Thyroid gland (tissue), 4 donors: ENCODE measurements at places on chromosomes 4 and X. TPM values are rescaled to one million over a fixed set of nuclear protein-coding genes. Genes with fewer than 3 reads are reported as not detected.

DNA sequence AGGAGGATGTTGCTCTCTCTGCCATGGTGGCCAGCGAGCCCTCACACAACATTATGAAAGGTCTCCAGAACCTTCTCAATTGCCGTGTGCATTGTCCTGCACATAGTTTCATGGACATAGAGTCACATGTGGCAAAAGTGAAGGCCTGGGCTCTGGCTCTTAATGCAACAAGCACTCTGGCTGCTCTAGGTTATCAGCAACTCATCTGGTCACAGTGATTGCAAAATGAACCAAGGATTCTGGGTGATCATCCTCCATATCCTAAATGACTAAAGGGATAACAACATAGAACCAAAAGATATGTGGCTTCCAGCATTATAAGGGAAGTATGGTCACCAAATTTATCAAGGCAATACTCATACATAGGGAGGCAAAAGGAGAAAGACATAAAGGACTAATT lies 175.2 kb downstream of the MGST2 start:
- DNase-seq = no peak
- no peaks in the 10 kb centered on the region for H3K36me3 ChIP-seq
- no peaks in the 10 kb centered on the region for H3K27me3 ChIP-seq

TMEM150C gene
- 27.4 TPM for total RNA-seq

DNA sequence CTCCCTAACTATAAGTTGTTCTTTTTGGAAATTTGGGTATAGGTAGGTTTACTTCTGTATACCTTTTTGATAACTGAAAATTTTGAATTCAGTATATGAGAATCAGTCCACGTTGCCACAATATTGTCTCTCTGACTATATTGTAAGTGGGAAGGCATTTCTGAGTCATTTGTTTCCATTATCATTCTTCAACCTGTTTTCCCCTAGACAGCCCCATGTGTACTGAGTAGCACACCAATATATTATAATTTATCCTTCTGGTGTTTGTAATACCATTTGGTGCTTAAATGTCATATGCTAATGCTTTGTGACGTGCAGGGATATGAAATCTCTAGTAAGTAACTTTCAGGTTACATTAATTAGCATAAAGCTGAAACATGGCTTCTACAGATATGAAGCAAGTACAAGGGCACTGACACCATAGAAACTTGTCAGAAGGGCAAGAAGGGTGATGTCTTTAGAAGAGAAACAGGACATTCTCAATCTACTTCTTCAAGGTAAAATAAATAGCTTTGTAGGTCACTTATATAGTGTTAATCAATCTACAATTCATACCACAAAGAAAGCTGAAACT lies 27.7 kb downstream of the PAK3 start:
- no peaks in the 10 kb centered on the region for H3K36me3 ChIP-seq
- H3K27ac ChIP-seq = no peak overlapping the region
- DNase-seq = no peak
- no peaks in the 10 kb centered on the region for H3K27me3 ChIP-seq
- H3K4me1 ChIP-seq = no peaks in the 10 kb centered on the region

DNA sequence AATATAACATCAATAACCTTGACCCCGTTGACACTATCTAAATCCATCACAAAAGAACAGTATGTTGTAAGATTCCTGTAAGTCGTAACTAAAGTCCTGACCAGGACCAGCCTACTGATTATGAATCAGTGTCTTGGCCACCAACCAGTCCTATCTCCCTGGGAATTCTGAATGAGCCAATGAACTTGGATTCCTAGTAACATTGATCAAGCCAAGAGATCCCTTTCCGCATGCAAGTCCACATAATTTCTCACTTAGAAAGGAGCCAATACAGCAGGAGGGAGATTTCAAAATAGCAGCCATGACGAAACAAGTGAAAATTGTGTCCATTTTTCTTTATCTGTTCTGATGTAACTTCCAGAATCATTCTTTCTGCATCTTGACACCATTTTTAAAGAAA lies 9.5 kb downstream of the XPNPEP2 start:
- no peak for DNase-seq
- H3K36me3 ChIP-seq = no peaks in the 10 kb centered on the region
- no peaks in the 10 kb centered on the region for H3K27me3 ChIP-seq
- no peaks in the 10 kb centered on the region for H3K4me1 ChIP-seq
- H3K4me3 ChIP-seq = no peak overlapping the region

DNA sequence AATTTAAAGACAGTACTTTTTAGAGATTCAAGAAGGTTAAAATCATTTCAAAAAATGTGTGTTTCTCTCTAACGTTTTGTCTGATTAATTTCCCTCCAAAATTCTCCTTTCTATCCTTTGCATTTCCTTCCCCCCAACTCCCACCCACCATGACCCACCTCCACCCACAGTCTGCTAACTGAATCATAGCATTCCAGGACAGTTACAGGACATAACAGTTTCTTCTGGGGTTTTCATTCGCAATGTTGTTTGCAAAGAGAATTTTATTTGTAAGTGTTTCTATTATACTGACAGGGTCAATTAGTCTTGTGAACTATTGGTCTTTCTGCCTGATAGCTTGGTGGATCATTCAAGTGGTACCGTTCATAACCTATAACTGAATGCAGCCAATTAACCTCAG lies 53.7 kb downstream of the ANAPC10 start:
- H3K36me3 ChIP-seq = no peaks in the 10 kb centered on the region
- no peak overlapping the region for H3K4me3 ChIP-seq
- no peaks in the 10 kb centered on the region for H3K27me3 ChIP-seq
- no peak for DNase-seq
- no peaks in the 10 kb centered on the region for H3K4me1 ChIP-seq

- H3K36me3 ChIP-seq = no peaks in the 10 kb centered on the region
- H3K27me3 ChIP-seq = peaks cover 20% of the 10 kb centered on the region
- no peak for DNase-seq
- no peaks in the 10 kb centered on the region for H3K4me1 ChIP-seq
Measured at GRCh38 chrX:153884136-153884535, 1.8 kb downstream of the L1CAM start.

- DNase-seq = no peak
- no peaks in the 10 kb centered on the region for H3K36me3 ChIP-seq
- no peaks in the 10 kb centered on the region for H3K4me1 ChIP-seq
Measured at GRCh38 chr4:156201050-156201449, 247.4 kb upstream of the CTSO start.

UGDH gene
- total RNA-seq = 40.3 TPM

DNA sequence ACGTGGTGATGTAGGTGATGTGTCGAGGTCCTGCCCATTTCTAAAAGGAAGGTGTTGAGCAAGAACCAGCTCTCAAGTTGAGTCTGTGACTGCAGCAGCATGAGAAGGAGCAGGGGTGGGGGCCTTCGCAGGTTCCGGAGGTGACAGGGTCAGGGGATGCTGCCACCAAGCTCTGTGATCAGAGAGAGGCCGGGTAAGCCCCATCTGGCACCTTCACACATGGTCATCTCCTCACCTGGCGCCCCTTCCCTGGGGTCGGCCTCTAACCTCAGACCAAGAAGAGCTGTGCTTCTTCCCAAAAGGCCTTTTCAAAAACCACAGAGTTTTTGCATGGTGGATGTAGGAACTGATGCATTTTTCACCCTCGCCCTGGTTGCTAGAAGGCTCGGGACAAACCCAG lies 137.6 kb downstream of the CPZ start:
- H3K4me1 ChIP-seq = no peaks in the 10 kb centered on the region
- H3K27me3 ChIP-seq = no peaks in the 10 kb centered on the region
- H3K4me3 ChIP-seq = no peak overlapping the region
- DNase-seq = no peak
- H3K27ac ChIP-seq = no peak overlapping the region

GRCh38 chr4:108877821-108878220 lies 115.0 kb upstream of the ETNPPL start:
- H3K27me3 ChIP-seq = no peaks in the 10 kb centered on the region
- no peak overlapping the region for H3K4me3 ChIP-seq
- no peak for DNase-seq
- no peak overlapping the region for H3K27ac ChIP-seq
- H3K4me1 ChIP-seq = no peaks in the 10 kb centered on the region

- H3K4me3 ChIP-seq = no peak overlapping the region
- no peaks in the 10 kb centered on the region for H3K4me1 ChIP-seq
Measured at GRCh38 chrX:16658284-16658683, 8.3 kb downstream of the S100G start.

- no peaks in the 10 kb centered on the region for H3K27me3 ChIP-seq
- DNase-seq = no peak
- H3K36me3 ChIP-seq = peaks cover 12% of the 10 kb centered on the region
- no peak overlapping the region for H3K27ac ChIP-seq
- no peak overlapping the region for H3K4me3 ChIP-seq
Measured at GRCh38 chr4:53476232-53477037, 99.0 kb downstream of the FIP1L1 start.

DNA sequence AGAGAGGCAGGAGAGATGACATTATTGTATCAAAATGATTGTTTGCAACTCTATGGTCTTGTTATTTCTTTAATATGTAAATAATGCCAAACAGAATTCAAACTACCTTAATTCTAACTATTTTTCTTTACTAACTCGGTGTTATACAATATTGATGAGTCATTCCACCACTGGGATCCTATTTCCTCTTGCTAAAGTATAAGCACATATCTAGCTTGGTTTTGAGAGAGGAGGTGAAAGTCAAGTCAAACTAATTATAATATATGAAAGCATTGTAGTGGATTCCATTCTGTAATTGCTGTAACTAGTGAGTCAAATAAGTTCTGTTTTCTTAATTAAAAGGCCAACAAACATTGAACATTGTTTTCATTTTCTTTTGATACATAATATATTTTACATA lies 837.6 kb downstream of the PDHA2 start:
- DNase-seq = no peak
- no peaks in the 10 kb centered on the region for H3K27me3 ChIP-seq
- H3K4me3 ChIP-seq = no peak overlapping the region
- no peaks in the 10 kb centered on the region for H3K4me1 ChIP-seq
- H3K36me3 ChIP-seq = no peaks in the 10 kb centered on the region

XK gene
- total RNA-seq = 3.4 TPM

MRFAP1 gene
- total RNA-seq = 314 TPM

DNA sequence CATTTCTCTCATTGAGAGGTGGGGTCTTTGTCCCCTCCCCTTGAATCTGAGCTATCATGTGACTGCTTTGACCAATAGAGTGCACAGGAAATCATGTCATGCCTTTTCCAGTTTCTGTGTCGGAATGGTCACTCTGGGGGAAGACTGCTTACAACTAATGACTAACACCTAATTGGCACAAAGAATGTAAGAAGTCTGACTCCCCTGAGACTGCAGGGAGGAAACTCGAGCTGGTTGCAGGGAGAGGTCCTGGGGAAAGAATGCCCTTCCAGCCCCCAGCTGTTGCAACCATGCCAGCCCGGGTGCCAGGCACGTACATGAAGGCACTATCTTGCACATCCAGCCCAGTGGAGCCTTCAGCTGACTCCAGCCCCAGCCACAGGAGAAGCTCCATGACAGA lies 254.2 kb downstream of the DHX15 start:
- no peaks in the 10 kb centered on the region for H3K36me3 ChIP-seq
- H3K27ac ChIP-seq = no peak overlapping the region
- H3K27me3 ChIP-seq = no peaks in the 10 kb centered on the region
- H3K4me1 ChIP-seq = no peaks in the 10 kb centered on the region
- DNase-seq = no peak
- H3K4me3 ChIP-seq = no peak overlapping the region

GRCh38 chr4:141815646-141816045 lies 179.3 kb downstream of the IL15 start:
- H3K4me3 ChIP-seq = no peak overlapping the region
- no peak overlapping the region for H3K27ac ChIP-seq
- H3K4me1 ChIP-seq = no peaks in the 10 kb centered on the region
- H3K36me3 ChIP-seq = no peaks in the 10 kb centered on the region
- DNase-seq = no peak

DNA sequence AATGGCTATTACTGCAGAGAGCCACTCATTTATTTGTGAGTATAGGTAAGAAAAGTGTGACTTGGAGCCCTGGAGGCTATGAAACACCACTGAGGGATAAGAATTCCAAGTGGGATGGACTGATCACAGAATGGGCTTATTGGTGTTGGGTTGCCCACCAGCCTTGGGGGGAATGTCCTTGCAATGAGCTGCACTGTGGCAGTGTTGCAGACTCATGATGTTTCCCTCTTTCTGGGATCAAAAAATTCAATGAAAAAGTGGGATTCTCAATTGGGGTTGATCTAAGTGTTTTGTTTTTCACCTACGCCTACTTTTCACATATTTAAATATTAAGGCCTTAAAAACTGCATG lies 1024.5 kb upstream of the PCDH10 start:
- no peak overlapping the region for H3K27ac ChIP-seq
- H3K4me3 ChIP-seq = no peak overlapping the region
- DNase-seq = no peak
- no peaks in the 10 kb centered on the region for H3K4me1 ChIP-seq
- H3K27me3 ChIP-seq = no peaks in the 10 kb centered on the region
- H3K36me3 ChIP-seq = no peaks in the 10 kb centered on the region

CDKL2 gene
- 19.1 TPM for total RNA-seq

DNA sequence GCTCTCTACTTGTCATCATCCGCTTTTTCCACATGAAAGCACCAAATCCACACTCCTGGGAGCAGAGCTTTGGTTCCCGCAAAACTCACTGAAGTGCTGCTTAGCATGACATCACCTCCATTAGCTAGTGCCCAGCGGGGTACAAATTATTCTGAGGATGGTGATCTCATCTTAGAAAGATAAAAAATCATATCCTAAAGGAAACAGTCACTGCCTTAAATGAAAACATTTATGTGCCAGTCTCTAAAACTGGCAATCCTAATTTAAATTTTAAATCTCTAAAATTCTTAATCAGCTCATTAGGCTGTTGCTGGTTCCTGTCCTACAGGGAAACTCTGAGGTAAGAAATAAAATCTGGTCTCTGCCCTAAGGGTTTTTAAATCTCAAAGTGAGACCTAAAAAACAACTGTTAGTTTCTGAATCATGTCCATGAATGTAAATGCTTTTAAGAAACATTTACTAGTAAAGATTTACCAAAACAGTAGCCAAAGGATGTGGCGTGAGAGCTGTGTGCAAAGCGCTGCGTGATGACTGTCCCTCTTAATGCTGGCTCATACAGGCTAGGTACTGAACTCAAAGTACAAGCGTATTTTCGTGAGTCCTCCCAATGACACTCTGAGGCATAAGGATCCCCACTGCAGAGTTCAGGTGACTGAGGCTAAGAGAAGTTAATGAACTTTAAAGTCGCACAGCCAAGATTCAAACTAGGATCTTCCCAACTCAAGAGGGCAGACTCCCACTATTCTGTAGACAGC lies 4.5 kb downstream of the CASP3 start:
- H3K27me3 ChIP-seq = no peaks in the 10 kb centered on the region
- no peaks in the 10 kb centered on the region for H3K36me3 ChIP-seq
- DNase-seq = no peak
- no peak overlapping the region for H3K4me3 ChIP-seq

DNA sequence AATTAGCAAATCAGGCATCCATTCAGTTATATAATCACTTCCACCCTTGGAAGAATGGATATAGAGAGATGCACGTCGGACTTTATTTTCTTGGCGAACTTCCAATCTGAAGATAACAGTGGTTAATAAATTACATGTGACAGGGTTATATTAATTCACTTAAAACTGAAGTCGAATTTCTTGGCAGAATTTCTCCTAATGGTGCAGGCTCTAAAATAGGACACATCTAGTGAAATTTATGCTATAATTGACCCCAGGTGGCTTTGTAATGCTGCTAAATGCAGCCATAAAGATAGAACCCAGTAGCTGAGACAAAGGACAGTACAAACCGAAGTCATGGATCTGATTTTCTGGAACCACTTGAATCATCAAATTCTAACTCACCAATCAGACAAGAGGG lies 20.8 kb upstream of the SLC10A4 start:
- no peak for DNase-seq
- no peaks in the 10 kb centered on the region for H3K4me1 ChIP-seq
- H3K27me3 ChIP-seq = no peaks in the 10 kb centered on the region
- H3K36me3 ChIP-seq = no peaks in the 10 kb centered on the region
- H3K27ac ChIP-seq = no peak overlapping the region
- no peak overlapping the region for H3K4me3 ChIP-seq

GRCh38 chr4:6938647-6939271 lies 29.1 kb downstream of the TBC1D14 start:
- H3K27me3 ChIP-seq = no peaks in the 10 kb centered on the region
- no peaks in the 10 kb centered on the region for H3K4me1 ChIP-seq
- no peak overlapping the region for H3K4me3 ChIP-seq
- H3K36me3 ChIP-seq = no peaks in the 10 kb centered on the region
